Stimulated activated CD8-positive, alpha-beta memory T cell treated with anti-CD3 and anti-CD28 coated beads, Interleukin-12 subunit alpha, Interleukin-12 subunit beta, amount 100 ng/mL, for 4 hours (primary cell): ENCODE measurements at places on chromosomes 11 and 22.
A peak's percentile ranks its signal among the peaks of the same experiment; 100 is the strongest.

DNA sequence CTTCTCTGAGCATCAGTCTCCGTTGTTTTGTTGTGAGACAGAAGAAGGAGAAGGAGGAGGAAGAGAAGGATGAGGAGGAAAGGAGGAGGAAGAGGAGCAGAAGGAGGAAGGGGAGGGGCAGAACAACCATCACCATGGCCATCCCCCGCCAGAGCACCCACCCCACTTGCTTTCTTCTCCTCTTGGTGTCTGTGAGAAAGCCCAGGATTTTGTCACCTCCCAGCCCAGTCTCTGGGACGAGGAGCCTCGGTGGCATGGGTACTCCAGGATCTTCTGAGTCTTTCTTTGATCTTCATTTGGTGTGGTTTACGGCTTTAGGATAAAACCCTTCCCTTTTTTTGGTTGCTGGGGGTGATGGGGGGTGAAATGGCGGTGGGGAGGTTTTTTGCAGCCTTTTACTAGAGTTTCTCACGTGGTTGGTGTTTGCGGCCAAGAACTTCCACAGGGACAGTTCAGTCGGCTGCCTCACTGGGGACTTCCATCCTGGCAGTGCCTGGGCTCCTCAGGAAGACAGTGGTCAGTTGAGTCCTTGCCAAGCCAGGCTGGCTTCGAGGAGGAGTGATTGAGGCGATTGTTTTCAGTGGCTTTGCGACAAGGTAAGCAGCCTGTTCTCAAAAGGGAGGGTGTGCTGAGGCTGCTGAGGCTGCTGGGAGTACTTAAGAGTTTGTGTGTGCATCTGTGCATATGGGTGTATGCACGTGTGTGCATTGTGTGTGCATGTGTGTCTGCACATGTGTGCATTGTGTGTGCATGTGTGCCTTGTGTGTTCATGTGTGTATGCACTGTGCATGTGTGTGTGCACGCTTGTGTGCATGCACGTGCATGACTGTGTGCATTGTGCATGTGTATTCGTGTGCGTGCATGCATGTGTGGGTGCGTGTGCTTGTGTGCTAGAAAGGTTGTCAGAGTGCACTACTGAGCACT, 567.5 kb downstream of the TBC1D22A start:
- DNase-seq: no peak

DNA sequence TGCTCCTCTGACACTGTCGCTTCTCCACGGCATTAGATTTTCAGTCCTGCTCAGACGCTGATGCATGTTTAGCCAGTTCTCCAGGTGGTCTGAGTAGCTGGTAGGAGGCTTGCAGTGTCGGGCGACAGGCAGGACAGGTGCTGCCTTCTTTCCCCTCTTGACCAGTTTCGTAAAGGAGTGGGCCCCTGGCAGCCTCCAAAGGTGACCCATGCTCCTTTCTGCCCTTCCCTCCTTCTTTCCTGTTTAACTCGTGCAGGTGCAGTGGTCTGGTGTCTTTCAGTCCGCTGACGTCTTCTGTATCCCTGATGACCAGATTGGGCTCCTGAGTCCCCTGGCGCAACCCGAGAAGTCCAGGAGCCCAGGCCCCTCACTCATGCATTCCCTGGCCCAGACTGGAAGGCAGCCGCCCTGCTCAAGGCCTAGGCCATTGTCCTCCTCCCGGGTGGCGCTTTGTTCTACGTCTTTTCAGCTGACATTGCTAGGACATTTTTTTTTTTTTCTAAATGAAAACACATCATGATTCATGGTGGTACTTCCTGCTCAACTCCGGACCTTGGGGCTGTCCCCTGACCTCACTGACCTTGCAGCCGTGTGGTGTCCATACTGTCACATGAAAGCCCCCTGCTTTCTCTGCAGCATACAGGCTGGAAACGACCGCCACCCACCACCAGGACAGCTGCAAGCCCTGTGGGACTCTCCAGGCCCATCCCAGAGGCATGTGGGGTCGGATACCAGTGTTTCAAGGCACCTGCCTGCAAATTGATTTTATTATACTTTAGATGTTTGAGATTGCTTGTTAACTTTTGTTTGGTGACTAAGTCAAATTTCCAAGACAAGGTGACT, 25.5 kb upstream of the TXNRD2 start:
- no peak for DNase-seq

- DNase-seq: peak; percentile 61
Observed at GRCh38 chr22:46737976-46738646, at the start of gene CERK. TSS of gene CERK (minus strand) at chr22:46738252. CDS start at chr22:46738148, 104 bp downstream.

DNA sequence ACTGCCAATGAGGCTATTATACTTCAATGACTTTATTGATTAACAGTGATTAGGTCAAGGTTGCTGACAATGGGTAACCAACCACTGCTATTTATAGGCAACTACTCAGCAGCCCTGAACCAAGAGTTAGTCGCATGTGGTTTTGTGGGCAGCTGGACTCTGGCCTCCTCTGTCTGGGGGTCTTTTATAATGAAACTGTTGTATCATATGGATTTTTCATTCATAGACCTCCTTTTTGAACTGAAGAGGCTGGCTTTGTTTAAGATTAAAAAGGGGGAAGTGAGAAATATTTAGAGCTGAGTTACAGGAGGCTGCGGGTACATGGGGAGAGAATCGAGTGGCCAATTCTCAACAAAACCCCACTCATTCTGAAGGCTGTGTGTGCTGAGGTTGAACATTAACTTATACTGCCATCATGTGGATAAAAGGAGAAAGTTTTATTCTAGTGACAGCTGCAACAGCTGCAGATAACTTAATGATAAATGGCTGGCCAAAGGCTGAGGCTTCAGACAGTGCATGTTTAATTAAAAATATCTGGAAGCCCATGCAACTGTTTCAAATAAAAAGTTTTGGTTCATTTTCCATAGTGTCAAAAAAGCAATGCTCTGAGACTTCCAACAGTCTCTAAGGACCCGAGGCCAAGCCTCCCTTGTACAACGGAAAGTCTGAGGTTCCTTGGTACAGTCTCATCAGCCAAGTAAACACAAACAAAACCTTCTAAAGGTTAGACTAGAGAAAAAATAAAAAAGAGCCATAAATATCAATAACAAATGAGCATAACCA, 682.6 kb downstream of the KCNA4 start:
- no peak for DNase-seq

GRCh38 chr22:44483878-44484277, 14.2 kb downstream of the RTL6 start:
- DNase-seq: no peak

DNA sequence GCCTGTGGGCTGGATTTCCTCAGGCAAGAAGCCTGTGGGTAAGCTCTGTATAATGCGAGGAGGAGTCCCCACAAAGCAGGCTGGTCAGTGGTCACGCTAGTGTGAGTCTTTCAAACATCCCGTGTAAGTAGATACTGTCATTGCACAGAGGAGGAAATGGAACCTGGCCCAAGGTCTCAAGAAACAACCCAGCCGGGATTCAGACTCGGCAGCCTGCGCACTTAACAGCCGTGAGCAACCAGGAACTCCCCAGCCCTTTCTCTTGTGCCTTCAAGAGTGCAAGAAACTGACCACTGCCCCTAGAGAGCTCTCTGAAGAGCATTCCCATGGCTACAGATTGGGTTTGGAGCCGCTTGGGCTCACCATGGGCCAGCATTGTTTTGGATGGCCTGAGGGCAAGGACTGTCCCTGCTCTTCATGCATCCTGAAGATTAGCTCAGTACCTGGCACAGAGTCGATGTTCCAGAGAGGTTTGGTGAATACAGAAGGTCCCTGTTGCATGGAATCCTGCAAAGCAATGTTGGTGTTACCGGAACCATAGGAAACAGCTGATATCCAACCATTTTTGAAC, 6.0 kb downstream of the MPST start:
- DNase-seq: no peak

- DNase-seq: no peak
Observed at GRCh38 chr11:131662993-131663392, 292.6 kb downstream of the NTM start.

DNA sequence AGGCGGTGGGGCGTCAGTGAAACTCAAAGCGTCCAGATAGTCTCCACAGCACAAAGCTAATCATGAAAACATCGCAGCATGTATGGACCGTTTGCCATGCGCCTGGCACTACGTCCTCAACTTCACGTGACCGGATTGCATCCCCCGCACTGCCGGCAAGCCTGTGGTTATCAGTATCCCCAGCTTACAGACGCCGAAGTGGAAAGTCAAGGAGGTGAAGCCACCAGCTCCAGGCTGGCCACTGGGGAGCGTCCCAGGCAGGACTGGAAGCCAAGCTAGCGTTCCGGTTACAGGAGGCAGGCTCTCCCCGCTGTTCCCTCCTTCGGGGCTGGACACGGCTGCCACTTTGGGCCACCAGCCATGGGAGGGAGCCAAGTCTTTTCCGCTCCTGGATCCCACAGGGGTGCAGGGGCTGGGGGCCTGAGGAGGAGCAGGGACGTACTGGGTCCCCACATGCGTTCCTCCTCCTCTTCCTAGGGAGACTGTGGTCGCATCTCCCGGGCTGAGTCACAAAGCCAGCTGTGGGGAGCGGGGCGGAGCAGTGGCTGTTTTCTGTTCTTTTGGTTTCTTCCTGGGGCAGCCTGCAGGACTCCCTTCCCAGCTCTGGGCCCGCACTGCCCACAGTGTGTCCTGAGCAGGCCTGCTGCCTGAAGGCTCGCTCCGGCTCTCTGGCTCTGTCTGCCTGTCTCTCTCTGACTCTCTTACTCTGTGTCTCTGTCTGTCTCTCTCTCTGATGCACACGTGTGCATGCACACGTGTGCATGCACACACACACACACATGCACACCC, 4.3 kb upstream of the OSBPL5 start:
- no peak for DNase-seq

GRCh38 chr22:46297151-46297812, 612 bp downstream of the GTSE1 start:
- DNase-seq: no peak

DNA sequence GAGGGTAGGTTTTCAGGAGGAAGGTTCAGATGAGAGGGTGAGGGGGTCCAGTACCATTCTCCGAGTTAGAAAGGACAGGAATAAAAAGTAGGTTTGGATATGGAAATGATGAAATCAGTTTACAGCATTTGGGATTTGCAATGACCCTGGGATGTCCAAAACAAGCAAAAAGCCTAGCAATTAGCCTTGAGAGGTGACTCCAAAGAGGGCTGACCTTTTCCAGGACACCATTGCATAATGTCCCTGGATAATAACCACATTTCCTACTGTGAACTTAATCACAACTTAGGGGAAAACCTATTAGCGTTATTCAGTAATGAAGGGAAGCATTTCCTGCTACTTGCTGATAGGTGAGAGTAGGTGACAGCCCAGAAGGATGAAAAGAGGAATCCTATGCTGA, 101.4 kb upstream of the ARHGAP42 start:
- no peak for DNase-seq

GRCh38 chr22:33605221-33605620, 315.1 kb downstream of the LARGE1 start:
- DNase-seq: no peak

DNA sequence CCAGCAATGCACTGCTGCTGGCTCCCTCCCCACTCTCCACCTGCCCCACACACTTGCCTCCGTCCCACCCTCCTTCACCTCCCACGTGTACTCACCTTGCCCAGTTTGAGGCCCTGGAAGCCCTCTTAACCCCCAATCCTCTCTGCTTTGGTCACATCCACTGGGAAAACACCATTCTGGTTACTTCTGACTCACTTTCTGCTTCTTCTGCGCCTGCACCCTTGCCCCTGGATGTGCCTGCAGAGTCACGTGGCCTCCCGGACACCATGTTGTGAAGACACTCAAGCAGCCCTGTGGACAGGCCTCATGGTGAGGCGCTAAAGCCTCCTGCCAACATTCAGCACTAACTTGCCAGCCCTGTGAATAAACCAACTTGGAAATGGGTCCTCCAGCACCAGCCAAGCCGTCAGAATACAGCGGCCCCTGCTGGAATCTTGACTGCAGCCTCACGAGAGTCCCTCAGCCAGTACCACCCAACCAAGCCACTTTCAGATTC, 2.6 kb upstream of the NAALADL1 start:
- no peak for DNase-seq

- no peak for DNase-seq
Observed at GRCh38 chr11:115918576-115918975, 414.4 kb upstream of the CADM1 start.

DNA sequence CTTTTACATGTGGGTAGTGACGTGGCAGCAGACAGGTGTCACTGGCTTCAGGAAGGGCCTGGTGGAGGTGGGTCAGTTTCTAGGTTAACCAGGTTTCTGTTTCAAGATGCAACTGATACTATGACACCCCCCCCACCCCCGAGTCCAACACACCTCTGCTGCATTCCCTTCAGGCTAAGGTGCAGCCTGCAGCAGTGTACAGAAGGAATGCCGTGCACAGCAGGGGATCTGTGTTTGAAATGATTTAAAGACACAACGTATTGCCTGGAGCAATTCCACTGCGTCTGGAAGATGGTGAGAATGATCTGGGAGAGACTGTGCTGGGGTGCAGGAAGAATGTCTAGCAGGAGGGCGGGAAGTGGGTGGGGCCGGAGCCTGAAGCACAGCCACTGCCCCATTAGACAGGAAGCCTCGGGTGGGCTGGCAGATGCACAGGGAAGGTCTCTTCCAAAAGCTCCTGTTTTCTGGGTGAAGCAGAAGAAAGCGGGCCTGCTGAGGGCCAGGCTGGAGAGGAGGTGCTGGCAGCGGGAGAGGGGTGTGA, 11.9 kb upstream of the TESMIN start:
- no peak for DNase-seq

DNA sequence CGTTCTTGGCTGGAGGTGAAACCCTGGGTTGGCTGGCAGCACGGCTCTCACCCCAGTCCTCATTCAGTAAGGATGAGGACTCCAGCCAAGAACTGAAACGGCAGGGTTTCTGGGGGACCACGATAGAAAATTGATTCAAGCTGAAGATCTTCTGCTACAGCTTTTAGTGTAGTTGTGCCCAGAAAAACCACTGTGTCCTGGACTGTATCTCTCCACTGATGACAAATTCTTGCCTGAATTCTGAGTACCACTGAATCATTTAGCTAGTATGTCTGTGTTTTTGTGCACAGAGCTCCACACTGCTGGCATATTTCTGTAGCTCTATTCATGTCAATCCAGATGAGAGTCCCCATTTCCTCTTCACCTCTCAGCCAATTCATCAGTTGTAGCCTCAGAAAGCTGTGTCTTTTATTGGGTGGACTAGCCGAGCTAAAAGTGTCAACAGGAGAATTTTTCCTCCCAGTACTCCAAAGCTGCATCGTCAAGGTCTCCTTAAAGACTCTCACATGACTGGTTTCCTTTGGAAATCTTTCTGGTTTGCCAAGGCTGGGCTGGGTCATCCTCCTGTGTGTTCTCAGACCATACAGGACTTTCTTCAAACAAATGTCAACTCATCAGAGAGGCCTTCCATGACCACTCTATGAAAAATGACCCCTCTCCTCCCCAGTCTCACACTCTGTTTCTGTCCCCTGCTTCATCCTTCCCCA, 144.6 kb downstream of the LDLRAD3 start:
- DNase-seq: no peak

GRCh38 chr11:117002639-117003299, 95.5 kb downstream of the SIK3 start:
- no peak for DNase-seq

DNA sequence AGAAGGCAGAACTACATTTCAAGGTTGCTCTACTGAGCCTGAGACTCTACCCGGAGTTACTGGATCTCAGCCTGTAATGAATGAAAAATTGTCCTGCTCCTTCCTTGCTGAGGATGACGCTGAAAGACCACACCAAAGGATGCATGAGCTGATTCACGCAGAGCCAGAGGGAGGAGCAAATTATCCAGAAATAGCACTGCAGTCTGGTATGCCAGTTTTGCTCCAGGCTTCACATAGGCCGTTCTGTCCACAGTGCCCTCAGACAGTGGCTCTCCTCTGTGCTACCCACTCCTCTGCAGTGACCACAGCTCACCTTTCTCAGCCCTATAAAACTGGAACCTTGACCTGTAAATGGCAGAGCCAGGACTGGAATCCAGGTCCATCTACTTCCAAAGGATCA, 79.3 kb upstream of the GALNT18 start:
- no peak for DNase-seq
